ENCODE measurements at places on chromosomes 2 and 18. TPM values are rescaled to one million over a fixed set of nuclear protein-coding genes. Genes with fewer than 3 reads are reported as not detected.

The CAPN14 gene
- 0.12 TPM for total RNA-seq

The C1QL2 gene
- not detected for total RNA-seq

The C2orf81 gene
- total RNA-seq: 3.7 TPM

The MAPK4 gene
- total RNA-seq: 5.1 TPM

The COL4A4 gene
- 38.8 TPM for total RNA-seq

The DSG4 gene
- total RNA-seq: not detected

The EN1 gene
- 0.29 TPM for total RNA-seq

The SERPINB13 gene
- total RNA-seq: not detected

The SERPINB8 gene
- total RNA-seq: 2.0 TPM

The SCYGR4 gene
- total RNA-seq: not detected

The ELOA2 gene
- not detected for total RNA-seq

The ST8SIA3 gene
- total RNA-seq: 0.06 TPM

The UGT1A10 gene
- not detected for total RNA-seq

The NYAP2 gene
- 0.12 TPM for total RNA-seq

The FBXO41 gene
- total RNA-seq: 1.5 TPM

The ESPNL gene
- total RNA-seq: 3.8 TPM

The MYOM1 gene
- 92.8 TPM for total RNA-seq

The SGPP2 gene
- 14.8 TPM for total RNA-seq

The SERPINB11 gene
- not detected for total RNA-seq

The TMEM247 gene
- not detected for total RNA-seq

The IL1B gene
- 0.88 TPM for total RNA-seq

The LAMA1 gene
- 63.7 TPM for total RNA-seq

The DSG1 gene
- total RNA-seq: 0.06 TPM

The CASP10 gene
- total RNA-seq: 23.4 TPM
